PC-3 (cell line): ENCODE measurements at places on chromosomes 2 and 18.

DNA sequence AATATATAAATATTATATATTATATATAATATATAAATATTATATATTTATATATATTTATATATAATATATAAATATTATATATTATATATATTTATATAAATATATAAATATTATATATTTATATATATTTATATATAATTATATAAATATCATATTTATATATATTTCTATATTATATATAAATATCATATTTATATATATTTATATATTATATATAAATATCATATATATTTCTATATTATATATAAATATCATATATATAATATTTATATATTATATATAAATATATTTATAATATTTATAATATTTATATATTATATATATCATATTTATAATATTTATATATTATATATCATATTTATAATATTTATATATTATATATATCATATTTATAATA lies 321.4 kb downstream of the CDH2 start:
- H3K36me3 ChIP-seq: no peaks in the 10 kb centered on the region
- no peak for DNase-seq
- no peak overlapping the region for H3K27ac ChIP-seq
- H3K4me3 ChIP-seq: no peak overlapping the region
- no peaks in the 10 kb centered on the region for H3K4me1 ChIP-seq

GRCh38 chr2:180450841-180451240 lies 443.7 kb upstream of the CWC22 start:
- no peaks in the 10 kb centered on the region for H3K36me3 ChIP-seq
- H3K27me3 ChIP-seq: no peaks in the 10 kb centered on the region
- H3K4me3 ChIP-seq: no peak overlapping the region
- DNase-seq: no peak
- H3K27ac ChIP-seq: no peak overlapping the region

- no peak overlapping the region for H3K27ac ChIP-seq
- no peaks in the 10 kb centered on the region for H3K36me3 ChIP-seq
- no peaks in the 10 kb centered on the region for H3K27me3 ChIP-seq
- no peak for DNase-seq
These were observed 11.4 kb upstream of the CTDP1 start for GRCh38 chr18:79668203-79668602.

DNA sequence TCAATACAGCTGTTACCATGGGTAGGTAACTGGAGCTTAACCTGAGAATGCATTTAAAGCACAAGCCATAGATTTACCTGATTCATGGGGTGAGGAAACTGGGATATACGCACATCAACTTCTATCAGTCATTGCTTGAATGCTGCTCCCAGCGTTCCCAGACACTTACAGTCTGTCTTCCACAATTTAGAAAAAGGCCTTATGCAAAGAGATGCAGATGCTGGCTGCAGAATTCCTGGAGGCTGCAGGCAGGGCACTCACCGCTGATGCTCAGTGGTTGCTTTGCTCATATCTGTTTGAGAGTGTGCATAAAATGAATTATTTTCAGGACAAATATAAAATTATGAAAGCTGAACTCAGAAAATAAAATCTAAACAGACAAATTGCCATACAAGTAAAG lies 950.7 kb upstream of the PIK3C3 start:
- H3K4me1 ChIP-seq: no peaks in the 10 kb centered on the region
- no peak overlapping the region for H3K27ac ChIP-seq
- no peak for DNase-seq

GRCh38 chr18:46215902-46216723 lies 111.9 kb downstream of the HAUS1 start:
- no peaks in the 10 kb centered on the region; the same call in 1 of the 2 replicates for H3K36me3 ChIP-seq
- no peak overlapping the region for H3K4me3 ChIP-seq
- no peaks in the 10 kb centered on the region for H3K27me3 ChIP-seq
- no peak for DNase-seq
- no peak overlapping the region for H3K27ac ChIP-seq

GRCh38 chr18:61199171-61199848 lies 133.9 kb upstream of the CDH20 start:
- H3K27ac ChIP-seq: no peak overlapping the region
- H3K27me3 ChIP-seq: peaks cover 5% of the 10 kb centered on the region; the same call in 1 of the 2 replicates
- no peaks in the 10 kb centered on the region for H3K4me1 ChIP-seq
- DNase-seq: no peak
- H3K4me3 ChIP-seq: no peak overlapping the region

DNA sequence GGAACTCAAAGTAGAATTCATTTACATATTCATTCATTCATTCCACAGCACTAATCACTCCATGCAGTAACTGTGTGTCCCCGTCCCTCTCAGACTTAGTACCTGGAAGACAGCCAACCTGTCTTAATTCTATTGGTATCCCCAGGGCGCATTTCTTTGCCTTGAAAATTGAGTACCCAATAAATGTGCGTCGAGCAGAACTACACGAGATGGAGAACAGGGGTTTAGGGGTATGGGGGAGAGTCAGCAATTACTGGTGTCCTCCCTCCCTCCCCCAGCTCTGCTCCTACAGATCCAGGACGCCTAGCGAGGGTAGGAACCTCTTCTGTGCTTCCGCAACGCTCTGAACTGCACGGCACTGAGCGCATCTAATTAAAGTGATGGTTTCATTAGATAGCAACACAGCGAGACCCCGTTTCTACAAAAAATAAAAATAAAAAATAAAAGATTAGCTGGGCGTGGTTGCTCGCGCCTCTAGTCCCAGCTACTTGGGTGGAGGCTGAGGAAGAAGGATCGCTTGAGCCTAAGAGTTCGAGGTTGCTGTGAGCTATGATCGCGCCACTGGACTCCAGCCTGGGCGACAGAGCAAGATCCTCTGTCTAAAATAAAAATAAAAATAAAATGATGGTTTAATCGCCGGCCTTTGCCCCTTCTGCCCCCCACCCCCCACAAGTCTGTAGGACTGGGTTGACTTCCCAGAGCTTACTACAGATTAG lies 614 bp upstream of the FKBP1B start:
- no peak overlapping the region for H3K27ac ChIP-seq
- peak overlapping the region; percentile 64 for H3K4me3 ChIP-seq
- H3K4me1 ChIP-seq: peaks cover 11% of the 10 kb centered on the region
- H3K27me3 ChIP-seq: no peaks in the 10 kb centered on the region
- DNase-seq: no peak
- H3K36me3 ChIP-seq: no peaks in the 10 kb centered on the region

GRCh38 chr2:57908736-57909161 lies 137.9 kb upstream of the VRK2 start:
- no peak overlapping the region for H3K27ac ChIP-seq
- peaks cover 12% of the 10 kb centered on the region; the same call in 1 of the 2 replicates for H3K4me1 ChIP-seq
- no peaks in the 10 kb centered on the region for H3K27me3 ChIP-seq
- no peaks in the 10 kb centered on the region for H3K36me3 ChIP-seq

- H3K36me3 ChIP-seq: peaks cover 53% of the 10 kb centered on the region
- H3K27ac ChIP-seq: no peak overlapping the region
- no peak overlapping the region for H3K4me3 ChIP-seq
- DNase-seq: no peak
- H3K4me1 ChIP-seq: no peaks in the 10 kb centered on the region
- H3K27me3 ChIP-seq: no peaks in the 10 kb centered on the region
These were observed 41.1 kb downstream of the PLEKHB2 start for GRCh38 chr2:131146231-131146630.

DNA sequence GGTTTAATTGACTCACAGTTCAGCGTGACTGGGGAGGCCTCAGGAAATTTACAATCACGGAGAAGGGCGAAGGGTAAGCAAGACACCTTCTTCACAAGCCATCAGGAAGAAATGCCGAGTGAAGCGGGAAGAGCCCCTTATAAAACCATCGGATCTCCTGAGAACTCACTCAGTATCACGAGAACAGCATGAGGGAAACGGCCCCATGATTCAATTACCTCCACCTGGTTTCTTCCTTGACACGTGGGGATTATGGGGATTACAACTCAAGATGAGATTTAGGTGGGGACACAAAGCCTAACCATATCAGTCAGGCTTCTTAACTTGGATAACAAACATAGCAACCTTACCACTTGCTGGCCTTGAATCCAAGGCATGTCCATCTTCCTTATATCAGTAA lies 289.0 kb upstream of the STON1 start:
- no peaks in the 10 kb centered on the region for H3K4me1 ChIP-seq
- no peak overlapping the region for H3K4me3 ChIP-seq
- no peaks in the 10 kb centered on the region for H3K27me3 ChIP-seq
- H3K36me3 ChIP-seq: no peaks in the 10 kb centered on the region

- DNase-seq: no peak
- H3K27ac ChIP-seq: no peak overlapping the region
- no peaks in the 10 kb centered on the region for H3K27me3 ChIP-seq
- no peaks in the 10 kb centered on the region for H3K36me3 ChIP-seq
These were observed 209.1 kb downstream of the CTNNA2 start for GRCh38 chr2:79721966-79722365.

DNA sequence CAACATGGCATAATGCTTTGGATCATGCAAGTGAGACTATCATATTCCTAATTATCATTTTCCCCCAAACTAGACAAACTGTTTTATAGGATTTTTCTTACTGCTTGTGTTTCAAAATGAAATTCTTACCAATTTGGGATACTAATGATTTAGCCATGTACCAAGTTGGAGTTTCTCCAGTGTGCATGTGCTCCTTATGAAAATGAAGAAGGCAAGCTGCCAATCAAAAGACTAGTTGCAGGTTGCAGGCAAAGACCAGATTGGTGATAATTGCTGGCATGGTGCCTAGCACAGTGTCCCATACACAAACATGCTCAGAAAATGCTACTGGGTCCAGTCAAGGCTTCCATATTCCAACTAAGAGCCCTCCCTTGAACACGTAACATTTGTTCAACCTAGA lies 771.8 kb upstream of the FANCL start:
- H3K36me3 ChIP-seq: no peaks in the 10 kb centered on the region
- no peak overlapping the region for H3K27ac ChIP-seq
- H3K27me3 ChIP-seq: peaks cover 15% of the 10 kb centered on the region; the same call in 1 of the 2 replicates
- no peak for DNase-seq

DNA sequence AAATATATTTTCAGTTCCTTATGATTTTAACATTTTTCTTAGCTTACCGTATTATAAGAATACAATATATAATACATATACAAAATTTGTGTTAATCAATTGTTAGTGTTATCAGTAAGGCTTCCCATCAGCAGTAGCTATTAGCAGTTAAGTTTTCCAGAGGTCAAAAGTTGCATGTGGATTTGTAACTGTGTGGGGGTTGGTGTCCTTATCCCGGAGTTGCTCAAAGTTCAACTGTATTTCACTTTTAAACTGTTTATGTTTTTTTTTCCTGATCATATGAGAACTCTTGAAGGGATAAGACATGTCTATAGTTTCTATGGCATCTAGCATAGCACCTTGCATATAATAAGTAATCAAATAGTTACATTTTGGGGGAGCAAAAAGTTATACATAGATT lies 11.9 kb upstream of the MFSD6 start:
- H3K27ac ChIP-seq: no peak overlapping the region
- DNase-seq: no peak
- H3K4me3 ChIP-seq: no peak overlapping the region
- no peaks in the 10 kb centered on the region for H3K36me3 ChIP-seq
- no peaks in the 10 kb centered on the region for H3K4me1 ChIP-seq
- H3K27me3 ChIP-seq: peaks cover 17% of the 10 kb centered on the region

- H3K27ac ChIP-seq: no peak overlapping the region
- DNase-seq: peak; percentile 18
- H3K4me1 ChIP-seq: no peaks in the 10 kb centered on the region
- no peaks in the 10 kb centered on the region for H3K36me3 ChIP-seq
- no peak overlapping the region for H3K4me3 ChIP-seq
These were observed 127.0 kb upstream of the FZD5 start for GRCh38 chr2:207896525-207897285.

DNA sequence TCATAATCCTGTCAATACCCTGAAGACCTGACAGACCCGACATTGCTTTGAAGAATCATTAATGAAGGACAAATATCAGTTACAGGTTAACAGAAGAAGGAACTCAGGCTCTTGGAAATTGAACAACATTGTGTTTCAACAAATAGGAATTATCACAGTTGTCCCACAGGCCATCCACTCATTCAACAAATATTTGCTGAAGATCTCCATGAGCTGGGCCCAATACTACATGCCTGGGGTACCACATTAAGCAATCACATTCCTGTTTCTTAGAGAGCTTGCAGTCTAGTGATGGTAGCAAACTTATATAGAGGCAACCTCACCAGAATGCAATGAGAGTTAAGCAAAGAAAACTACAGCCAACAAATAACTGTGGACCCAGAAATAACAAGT lies 671.6 kb upstream of the ACVR2A start:
- H3K4me1 ChIP-seq: peaks cover 26% of the 10 kb centered on the region; the same call in 1 of the 2 replicates
- H3K36me3 ChIP-seq: no peaks in the 10 kb centered on the region
- no peaks in the 10 kb centered on the region for H3K27me3 ChIP-seq
- no peak overlapping the region for H3K27ac ChIP-seq

DNA sequence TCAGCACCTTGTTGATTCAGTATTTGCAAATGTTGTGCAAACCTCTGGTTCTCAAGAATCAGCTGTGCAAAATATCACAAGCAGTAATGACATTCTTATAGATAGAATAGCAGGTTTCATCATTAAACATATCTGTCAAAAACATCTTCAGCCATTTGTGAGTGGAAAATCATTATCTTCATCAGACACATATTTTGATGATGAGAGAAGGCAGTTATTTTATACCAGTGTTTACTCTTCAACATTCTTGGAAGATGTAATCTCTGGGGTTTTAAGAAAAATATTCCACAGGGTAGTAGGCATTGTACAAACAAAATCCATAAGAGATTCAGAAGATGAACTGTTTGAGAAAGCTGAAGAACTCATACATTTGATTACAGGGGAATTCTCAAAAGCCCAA lies 64.3 kb downstream of the FSIP2 start:
- no peak overlapping the region for H3K27ac ChIP-seq
- H3K4me3 ChIP-seq: no peak overlapping the region
- H3K27me3 ChIP-seq: no peaks in the 10 kb centered on the region
- H3K4me1 ChIP-seq: peaks cover 7% of the 10 kb centered on the region

DNA sequence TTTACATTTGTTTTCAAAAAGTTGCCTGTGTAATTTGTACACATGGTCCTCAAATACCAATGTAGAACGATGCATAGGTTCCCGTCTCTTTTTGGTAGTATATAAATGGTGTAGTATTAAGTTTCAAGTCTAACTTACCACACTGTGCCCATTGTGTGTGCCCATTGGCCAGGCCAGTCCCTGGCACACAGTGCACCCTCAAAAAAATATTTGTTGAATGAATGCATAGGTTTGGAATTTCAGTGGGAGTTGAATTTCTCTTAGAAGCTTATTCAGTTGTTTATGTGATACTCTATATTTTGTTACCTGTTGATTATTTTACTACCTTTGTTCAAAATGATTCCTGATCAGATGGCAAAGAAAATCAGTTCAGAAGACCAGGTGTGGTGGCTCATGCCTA lies 30.1 kb downstream of the IDH1 start:
- H3K36me3 ChIP-seq: no peaks in the 10 kb centered on the region
- peaks cover 11% of the 10 kb centered on the region for H3K4me1 ChIP-seq
- 0 out of 2 replicates have a peak overlapping the region, but pooled peaks have one; percentile 9 for H3K4me3 ChIP-seq
- H3K27ac ChIP-seq: no peak overlapping the region

- H3K4me1 ChIP-seq: peaks cover 25% of the 10 kb centered on the region; the same call in 1 of the 2 replicates
- no peaks in the 10 kb centered on the region for H3K36me3 ChIP-seq
- no peak overlapping the region for H3K4me3 ChIP-seq
- H3K27me3 ChIP-seq: no peaks in the 10 kb centered on the region
- no peak overlapping the region for H3K27ac ChIP-seq
These were observed 250.7 kb downstream of the LPIN1 start for GRCh38 chr2:11997142-11997541.

GRCh38 chr2:172153156-172153555 lies 50.5 kb upstream of the DLX2 start:
- no peaks in the 10 kb centered on the region for H3K36me3 ChIP-seq
- H3K4me1 ChIP-seq: no peaks in the 10 kb centered on the region
- H3K27ac ChIP-seq: no peak overlapping the region

GRCh38 chr2:12244070-12244469 lies 472.7 kb upstream of the TRIB2 start:
- peak; percentile 4 for DNase-seq
- H3K27ac ChIP-seq: no peak overlapping the region
- H3K27me3 ChIP-seq: no peaks in the 10 kb centered on the region
- no peak overlapping the region for H3K4me3 ChIP-seq
- no peaks in the 10 kb centered on the region for H3K4me1 ChIP-seq
